Stimulated activated CD4-positive, alpha-beta T cell treated with anti-CD3 and anti-CD28 coated beads, Interleukin-12 subunit alpha, Interleukin-12 subunit beta, amount 100 ng/mL, for 4 hours (primary cell): ENCODE measurements at places on chromosomes 2 and 18.

DNA sequence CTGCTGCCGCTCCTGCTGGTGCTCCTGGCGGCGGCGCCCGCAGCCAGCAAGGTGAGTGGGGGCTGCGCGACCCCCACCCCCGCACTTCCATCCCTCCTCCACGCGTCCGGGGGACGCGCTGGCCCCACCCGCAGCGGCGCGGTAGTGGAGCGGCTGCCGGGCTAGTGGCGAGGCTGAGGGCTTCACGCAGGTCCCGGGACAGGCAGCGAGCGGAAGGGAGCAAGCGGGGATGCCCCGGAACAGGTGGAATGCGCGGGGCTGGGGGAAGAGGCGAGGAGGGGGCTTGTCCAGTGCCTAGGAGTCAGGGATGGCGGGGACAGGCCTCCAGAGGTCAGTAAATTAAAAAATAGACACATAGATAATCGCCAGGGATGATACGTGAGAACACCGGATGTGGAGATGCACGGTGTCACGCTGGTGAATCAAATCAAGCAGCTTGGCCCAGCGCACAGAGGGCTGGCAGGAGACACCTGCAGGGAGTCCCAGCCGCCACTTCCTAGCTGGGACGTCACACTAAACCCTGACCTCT is 403 bp downstream of the COL4A3 start:
- DNase-seq = peak; percentile 2

- no peak for DNase-seq
Observed at GRCh38 chr18:3434685-3435084, 15.3 kb upstream of the TGIF1 start.

DNA sequence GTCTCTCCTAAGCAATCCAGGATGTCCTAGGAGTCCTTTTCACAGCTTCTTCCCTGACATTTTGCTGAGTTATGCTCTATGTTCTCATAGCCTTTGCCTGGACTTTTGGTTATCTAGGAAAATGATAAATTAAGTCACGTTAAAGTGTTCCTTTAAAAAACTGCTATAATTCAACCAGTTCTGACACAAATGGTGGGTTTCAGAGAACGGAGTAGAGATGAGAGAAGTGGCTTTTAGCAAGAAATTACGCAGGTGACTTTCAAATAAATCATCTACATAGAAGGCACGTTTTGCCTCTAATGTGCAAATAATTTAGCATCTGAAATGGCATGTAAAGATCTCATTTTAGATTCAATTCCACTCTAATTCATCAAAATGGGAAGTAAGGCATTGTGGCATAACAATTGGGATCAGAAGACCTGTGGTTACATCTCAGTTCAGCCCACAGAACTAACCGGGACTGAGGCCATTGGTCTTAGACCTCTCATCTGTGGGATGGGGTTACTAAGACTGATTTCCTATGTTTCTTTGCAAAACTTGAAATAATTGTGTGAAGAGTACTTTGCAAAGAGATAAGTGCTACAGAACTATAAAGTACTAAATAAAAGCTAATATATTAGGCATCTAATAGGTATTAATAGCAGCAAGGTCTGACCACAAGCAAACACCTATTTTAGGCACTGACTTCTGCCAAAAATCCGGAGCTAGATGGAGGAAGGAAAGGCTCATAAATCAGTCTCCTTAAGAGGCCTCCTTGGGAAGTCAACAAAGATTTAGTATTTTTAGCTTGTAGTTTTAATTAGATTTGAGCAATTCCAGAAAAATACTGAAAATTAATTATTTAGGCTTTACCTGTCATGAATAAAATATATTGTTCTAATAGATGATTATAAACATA is 211.4 kb downstream of the PIEZO2 start:
- no peak for DNase-seq

- DNase-seq = no peak
Observed at GRCh38 chr18:24111936-24112335, 26.9 kb upstream of the CABYR start.

DNA sequence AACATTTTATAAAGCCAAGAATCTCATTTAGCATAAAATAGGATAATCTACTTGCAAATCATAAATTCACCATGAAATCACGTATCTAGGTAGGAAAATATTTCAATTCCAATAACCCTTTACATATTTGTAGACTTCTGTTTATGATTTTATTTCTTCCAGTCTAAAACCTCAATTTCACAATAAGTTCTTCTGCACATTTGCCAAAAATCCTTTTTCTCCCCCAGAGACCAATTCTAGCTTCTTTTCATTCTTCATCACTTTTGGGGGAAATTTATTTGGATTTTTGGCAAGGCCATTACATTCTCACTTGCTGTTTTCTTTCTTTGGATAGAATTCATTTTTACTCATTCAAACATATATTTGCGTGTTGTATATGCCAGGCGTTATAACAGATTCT is 86.8 kb downstream of the SPRED2 start:
- no peak for DNase-seq

DNA sequence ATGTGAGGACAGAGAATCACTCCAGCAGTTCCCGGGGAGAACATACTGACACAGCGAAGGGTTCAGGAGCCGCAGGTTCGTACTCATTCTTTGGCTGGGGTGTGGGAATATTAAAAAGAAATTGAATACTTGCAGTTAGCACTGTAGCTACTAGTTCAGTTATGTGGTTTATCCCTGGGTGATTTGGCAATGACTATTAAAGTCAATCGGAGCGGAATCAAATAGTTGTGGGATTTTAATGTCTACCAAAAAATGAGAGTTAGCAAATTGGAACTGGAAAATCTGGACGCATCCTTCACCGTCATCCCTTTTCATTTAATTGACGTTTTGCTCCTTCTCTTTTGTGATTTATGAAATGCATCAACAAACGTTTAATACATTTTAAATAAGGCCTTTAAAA is 50.8 kb downstream of the GBX2 start:
- no peak for DNase-seq

DNA sequence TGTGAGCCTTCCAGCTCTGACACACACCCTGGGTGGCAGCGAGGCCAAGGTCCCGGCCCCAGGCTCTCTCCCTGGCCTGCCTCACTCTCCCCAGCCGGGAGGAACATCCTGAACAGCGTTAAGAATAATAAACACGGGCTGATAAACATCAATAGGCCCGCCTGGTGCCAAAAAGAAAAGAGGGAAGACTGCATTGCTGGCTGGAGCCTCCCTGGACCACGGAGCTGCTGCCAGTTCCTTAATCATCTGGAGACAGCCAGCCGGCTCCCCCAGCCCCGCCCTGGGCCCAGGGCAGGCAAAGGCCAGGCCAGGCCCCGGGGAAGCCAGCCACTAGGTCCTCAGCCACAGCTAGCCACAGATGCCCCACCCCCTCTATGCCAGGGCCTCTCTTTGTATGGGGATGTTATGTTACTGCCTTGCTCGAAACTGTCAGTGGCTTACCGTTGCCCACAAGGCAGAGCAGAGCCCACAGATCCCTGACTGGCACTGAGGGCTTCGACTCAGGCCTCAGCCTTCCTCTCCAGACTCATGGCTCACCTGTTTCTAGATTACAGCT is 293.7 kb downstream of the DYSF start:
- no peak for DNase-seq

- DNase-seq = no peak
Observed at GRCh38 chr2:122808286-122808969, 1053.0 kb downstream of the TSN start.

DNA sequence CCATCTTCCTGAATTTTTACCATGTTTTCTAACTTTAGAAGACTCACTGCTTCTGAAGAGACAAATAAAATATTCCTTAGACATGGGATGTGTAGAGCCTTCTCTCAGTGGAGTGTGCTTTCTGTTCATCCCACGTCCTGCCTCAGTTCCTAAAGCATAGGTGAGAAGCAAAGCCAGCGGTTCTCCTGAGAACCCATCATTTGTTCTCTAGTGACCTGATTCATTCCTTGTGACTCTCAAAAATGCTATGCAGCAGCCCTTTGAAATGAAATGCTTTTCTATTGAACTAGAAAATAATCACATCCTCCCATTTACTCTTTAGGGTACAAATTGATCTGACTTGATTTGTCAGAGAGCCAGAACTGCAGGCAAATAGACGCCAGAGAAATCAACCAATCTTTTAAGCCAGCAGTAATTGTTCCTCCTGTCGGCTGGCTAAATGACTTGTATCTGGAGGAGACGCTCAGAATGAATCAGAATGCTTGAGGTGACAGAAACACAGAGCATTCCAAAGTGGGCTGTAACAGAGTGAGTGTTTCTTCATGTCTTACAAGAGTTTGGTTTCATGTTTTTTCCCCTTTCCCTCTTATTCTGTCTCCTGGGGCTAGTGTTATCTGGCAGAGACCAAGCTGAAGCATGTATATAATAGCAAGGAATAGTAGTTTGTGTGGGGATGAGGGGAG is 81.3 kb upstream of the TMEM178A start:
- DNase-seq = no peak

GRCh38 chr2:10720947-10721395 is 459 bp upstream of the ATP6V1C2 start:
- no peak for DNase-seq

GRCh38 chr18:28657961-28658360 is 481.0 kb upstream of the CDH2 start:
- DNase-seq = no peak

DNA sequence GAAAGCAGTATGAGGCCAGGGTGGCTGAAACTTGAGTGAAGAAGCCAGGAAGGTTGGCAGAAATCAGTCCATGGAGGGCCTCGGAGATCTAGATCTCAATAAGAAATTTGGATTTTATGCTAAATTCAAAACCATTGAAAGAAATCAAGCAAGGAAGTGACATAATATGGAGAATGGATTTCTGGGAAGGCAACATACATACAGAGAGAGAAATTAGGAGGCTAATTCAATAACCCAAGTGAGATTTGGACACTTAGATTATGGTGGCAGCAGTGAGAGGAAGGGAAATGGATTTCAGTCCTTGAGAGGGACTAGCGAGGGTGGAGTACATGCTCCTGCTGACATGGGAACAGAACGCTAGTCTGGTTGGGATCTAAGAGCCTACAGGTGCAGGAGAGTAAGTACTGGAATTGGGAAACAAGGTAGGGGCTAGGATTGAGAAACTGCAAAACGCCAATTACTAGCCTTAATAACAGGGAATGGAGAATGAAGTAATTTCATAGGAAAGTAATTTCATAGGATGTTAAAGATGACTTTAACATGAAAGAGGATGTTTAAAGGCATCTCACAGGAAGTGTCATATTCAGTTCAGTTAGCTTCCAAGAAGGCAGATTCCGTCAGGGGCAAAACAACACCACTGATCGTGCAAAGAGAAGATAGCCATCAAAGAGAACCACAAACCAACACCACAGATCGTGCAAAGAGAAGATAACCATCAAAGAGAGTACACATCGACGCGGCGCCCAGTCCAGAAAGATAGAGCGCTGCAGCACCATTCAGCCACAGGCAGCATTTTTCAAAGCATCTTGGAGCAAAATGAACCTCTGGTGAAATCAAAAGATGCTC is 27.2 kb downstream of the CDKL4 start:
- peak; percentile 32 for DNase-seq
